ENCODE measurements at places on chromosomes 6 and 20.

- no peak for DNase-seq
Observed at GRCh38 chr6:168880271-168880670, 373.4 kb downstream of the THBS2 start.

DNA sequence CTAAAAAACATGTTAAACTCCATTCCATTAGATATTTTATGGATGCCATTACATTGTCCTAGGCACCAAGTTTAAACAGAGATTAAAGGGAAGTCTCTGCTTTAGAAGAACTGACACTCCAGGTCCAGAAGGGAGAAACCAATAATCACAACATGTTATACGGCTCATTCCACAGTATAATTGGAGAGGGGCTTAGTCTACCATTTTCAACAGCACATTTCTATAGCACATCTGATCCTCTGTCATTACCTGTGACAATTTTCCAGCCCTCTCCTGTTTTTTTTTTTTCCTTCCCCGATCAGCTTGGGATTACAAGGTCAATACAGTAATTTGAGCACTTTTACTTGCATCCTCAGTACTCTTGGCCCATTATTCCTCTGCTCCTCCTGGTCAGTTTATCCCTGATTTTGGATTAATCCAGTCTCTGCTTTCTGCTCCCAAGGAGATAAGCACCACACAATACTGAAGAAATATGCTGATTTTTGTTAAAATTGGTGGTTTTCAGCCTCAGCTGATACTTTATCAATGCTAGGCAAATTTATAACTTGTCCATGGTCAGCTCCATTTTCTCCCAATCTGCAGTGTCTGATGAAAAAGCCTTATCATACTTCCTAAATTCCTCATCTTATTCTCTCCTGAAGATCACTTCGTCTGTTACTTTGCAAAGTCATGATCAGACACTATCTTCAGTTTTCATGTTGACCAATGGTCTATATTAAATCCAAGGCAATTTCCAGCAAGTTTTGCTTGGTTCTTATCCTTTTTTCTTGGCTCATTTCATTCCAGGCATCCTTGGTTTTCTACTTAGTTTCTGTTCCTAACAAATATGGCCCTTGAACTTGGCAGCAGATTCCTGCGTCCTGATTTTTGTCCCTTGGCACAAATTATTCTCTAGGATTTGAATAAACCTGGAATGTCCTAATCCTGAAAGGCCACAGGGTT lies 30.8 kb upstream of the SYNCRIP start:
- no peak for DNase-seq

DNA sequence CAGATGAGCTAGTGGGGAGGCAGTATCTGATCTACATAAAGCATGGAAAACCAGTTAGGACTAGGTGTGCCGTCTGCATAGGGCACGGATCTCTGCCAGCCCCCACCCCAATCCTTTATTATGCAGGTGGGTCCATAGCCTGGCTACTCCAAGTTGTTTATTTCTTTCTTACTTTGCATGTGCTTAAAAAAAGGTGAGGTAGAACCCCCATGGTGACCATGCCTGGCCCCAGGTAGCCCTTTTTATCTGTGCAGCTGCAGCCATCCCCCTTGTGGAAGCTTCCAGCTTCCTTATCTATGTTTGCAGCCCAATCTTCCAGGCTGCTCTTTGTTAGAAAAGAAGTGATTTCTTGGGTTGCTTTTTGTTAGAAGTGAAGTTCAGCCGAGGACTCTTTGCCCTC lies 9.0 kb upstream of the TREM2 start:
- DNase-seq, result no peak

GRCh38 chr6:161117308-161117707 lies 125.7 kb downstream of the MAP3K4 start:
- DNase-seq, result no peak

DNA sequence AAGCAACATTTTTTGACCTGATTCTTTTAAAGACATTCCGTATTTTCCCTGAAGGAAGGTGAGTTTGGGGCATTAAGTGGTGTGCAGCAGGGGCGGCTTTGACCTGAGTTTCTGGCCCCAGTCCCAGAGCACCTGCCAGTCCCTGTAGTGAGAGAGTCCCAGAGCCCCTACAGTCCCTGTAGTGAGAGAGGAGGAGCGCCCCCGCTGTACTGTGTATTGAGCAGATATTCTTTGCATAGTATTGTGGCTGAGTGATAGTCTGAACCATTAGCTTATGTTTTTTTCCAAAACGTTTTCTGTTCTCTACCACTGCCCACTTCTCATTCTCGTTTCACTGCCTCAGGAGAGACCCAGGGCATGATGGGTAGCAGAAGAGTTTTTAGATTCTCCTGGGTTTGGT lies 17.2 kb upstream of the SH3BGRL2 start:
- no peak for DNase-seq

DNA sequence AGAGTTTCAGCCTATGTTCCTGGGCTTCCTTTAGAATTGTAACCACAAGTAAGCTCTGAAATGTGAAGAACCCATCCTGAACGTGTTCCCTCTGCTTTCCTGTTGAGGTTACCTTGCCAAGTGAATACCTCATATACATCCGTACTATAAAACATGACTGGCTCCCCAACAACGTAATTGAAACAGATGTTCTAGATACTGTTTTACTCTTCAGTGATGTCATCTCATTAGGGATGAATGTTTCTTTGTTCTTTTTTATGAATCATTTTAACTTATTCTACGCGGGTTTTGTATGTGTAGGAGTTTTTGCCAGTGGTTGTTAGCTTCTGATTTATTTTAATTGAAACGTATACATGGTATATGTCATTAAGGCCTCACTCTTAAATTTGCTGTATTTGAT lies 166.8 kb downstream of the SAMD5 start:
- DNase-seq, result no peak

DNA sequence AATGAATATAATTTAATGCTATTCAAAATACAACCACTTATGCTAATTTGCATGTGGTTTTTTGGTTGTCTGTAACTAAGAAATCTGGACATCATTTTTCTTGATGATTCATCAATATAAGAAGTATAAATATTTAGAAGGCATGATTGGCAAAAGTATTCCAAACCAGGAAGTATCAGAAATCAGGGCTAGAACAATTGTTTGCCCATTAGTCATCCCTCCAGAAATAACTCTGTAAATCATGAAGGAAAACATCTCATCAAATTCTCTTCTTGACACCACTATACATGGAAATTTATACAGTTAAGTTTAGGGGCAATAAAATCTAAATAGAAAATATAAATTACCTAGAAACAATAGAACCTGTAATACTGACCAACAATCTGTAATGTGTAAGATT lies 554.7 kb upstream of the HS3ST5 start:
- no peak for DNase-seq

- no peak for DNase-seq
Observed at GRCh38 chr6:89950446-89950845, 56.2 kb downstream of the GJA10 start.
